ENCODE measurements at places on chromosomes 3 and 15. TPM values are rescaled to one million over a fixed set of nuclear protein-coding genes. Genes with fewer than 3 reads are reported as not detected.
A peak's percentile ranks its signal among the peaks of the same experiment; 100 is the strongest.

GRCh38 chr15:89243691-89244573 lies at the start of gene FANCI:
Gene FANCI (plus strand): TSS chr15:89243979. CDS start chr15:89247648, 3,669 bp downstream.
- H3K27ac ChIP-seq, result peak within 1 kb of the TSS; percentile 58
- H3K4me3 ChIP-seq, result peak within 1 kb of the TSS; percentile 86
- peak; percentile 97 for DNase-seq
- no peaks in the 10 kb centered on the region for H3K27me3 ChIP-seq
- no peaks in the 10 kb centered on the region for H3K36me3 ChIP-seq

- H3K4me3 ChIP-seq, result no peak overlapping the region
- H3K36me3 ChIP-seq, result no peaks in the 10 kb centered on the region
- H3K27ac ChIP-seq, result no peak overlapping the region
- no peaks in the 10 kb centered on the region for H3K4me1 ChIP-seq
- no peak for DNase-seq
These were observed 32.1 kb downstream of the KIF9 start for GRCh38 chr3:47250309-47251060.

DNA sequence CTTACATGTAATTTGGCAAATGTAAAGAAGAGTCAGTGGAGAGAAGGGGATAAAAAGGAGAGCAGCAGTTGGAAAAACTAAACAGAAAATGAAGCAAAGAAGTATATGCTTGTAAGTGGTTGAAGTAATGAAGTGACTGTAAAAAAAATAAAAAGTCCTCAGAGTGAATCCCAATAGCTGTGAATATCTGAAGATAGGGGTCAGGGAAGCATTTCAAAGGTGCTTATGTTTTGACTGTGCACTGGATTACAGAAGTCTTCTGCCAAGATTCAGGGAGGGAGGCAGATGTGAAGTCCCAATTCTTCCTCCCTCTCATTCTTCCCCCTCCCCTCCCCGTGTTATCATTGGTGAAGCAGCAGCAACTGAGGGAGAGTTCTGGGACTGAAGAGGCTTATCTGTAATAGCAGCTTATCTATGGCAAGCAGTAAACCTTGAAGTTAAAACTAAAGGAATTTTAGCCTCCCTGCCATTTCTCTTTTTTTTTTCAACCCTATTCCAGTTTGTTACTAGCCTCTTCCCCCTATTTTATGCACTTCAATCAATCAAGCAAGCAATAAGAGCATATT lies 597.9 kb downstream of the IGSF11 start:
- no peaks in the 10 kb centered on the region for H3K36me3 ChIP-seq
- H3K27me3 ChIP-seq, result no peaks in the 10 kb centered on the region
- no peak overlapping the region for H3K4me3 ChIP-seq
- H3K4me1 ChIP-seq, result no peaks in the 10 kb centered on the region
- H3K27ac ChIP-seq, result no peak overlapping the region

The PTPRG gene
- 56.8 TPM for total RNA-seq

DNA sequence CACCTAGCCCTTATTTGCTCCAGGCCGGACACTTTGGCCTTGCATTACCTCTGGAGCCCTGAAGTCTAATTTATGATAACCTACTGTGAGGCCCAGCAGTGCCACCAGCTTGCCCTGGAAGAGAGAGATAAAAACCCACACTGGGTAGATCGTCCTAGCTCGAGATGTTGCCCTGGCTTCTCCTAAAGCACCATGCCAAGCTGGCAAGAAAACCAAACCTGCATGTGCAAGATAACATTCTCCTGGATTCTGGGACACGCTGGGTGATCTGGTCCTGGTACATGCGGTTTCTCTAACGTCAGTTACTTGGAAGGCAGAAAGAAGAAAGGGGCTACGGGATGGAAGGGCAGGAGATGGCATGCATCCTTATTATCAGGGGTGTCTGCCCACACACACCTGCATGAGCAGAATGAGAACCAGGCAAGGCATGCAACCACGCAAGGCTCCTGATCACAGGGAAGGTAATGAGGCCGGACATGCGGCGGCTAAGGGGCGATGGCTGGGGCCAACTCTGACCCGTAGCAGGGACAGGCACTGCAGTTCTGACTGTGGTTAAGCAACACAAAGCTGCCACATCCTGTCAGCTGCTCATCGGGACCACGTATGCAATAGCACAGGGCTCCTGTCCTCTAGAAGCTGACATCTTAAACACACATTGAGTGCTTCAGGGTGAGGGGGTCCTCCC lies 73.0 kb downstream of the OXNAD1 start:
- DNase-seq, result no peak
- no peak overlapping the region for H3K4me3 ChIP-seq
- H3K4me1 ChIP-seq, result peaks cover 59% of the 10 kb centered on the region
- H3K27me3 ChIP-seq, result no peaks in the 10 kb centered on the region
- H3K36me3 ChIP-seq, result peaks cover 26% of the 10 kb centered on the region

The CYP1A2 gene
- total RNA-seq, result not detected

- H3K4me1 ChIP-seq, result no peaks in the 10 kb centered on the region
- DNase-seq, result no peak
- no peaks in the 10 kb centered on the region for H3K36me3 ChIP-seq
- H3K27me3 ChIP-seq, result no peaks in the 10 kb centered on the region
- H3K27ac ChIP-seq, result no peak overlapping the region
These were observed 583.2 kb downstream of the EPHA3 start for GRCh38 chr3:89690646-89691045.

GRCh38 chr15:92385096-92385495 lies 8.6 kb upstream of the ST8SIA2 start:
- H3K27me3 ChIP-seq, result no peaks in the 10 kb centered on the region
- H3K4me3 ChIP-seq, result no peak overlapping the region
- H3K27ac ChIP-seq, result no peak overlapping the region
- no peaks in the 10 kb centered on the region for H3K4me1 ChIP-seq
- H3K36me3 ChIP-seq, result no peaks in the 10 kb centered on the region

DNA sequence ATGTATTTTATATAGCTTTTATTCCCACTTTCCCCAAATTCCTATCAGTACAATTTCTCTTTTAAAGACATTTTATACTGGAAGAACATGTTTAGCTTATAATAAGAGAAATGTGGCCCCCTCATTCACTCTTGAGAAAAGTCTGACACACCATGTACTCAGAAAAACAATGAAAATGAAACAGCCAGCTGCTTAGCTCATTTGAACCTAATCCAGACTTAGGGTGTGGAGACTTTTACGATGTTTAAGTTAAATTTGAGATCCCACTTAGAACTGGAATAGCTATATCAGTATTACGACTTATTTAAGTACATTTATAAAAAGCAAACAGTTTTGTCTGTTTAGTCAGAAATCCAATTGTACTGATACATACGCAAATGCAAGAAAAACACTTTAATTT lies 252.3 kb upstream of the ARRDC4 start:
- H3K27me3 ChIP-seq, result no peaks in the 10 kb centered on the region
- H3K4me1 ChIP-seq, result no peaks in the 10 kb centered on the region
- DNase-seq, result no peak
- H3K36me3 ChIP-seq, result no peaks in the 10 kb centered on the region
- no peak overlapping the region for H3K27ac ChIP-seq
- H3K4me3 ChIP-seq, result no peak overlapping the region

DNA sequence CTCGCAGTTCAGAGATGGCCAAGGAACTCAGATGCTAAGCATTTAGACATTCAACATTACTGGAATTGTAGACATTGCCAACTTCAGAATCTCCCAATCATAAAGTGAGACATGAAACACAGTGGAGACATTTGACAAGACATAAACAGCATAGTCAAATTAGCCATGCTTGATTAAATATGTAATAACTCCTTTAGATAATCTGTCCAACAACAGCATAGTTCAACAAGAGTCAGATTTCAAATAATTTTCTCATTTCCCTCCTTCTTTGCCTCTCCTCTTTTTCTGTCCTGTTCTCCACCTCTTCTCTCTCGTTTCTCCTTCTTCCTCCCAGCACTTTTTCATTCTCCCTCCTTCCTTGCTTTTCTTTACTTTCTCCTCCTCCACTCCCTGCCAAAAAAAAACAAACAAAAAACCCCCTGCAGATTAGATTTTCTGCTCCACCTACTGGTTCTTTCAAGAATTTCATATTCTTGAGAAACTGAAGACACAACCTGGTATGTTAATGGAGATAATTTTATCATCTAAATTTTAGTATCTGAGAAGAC lies 20.2 kb downstream of the CPOX start:
- H3K4me1 ChIP-seq, result no peaks in the 10 kb centered on the region
- no peak for DNase-seq
- H3K36me3 ChIP-seq, result peaks cover 11% of the 10 kb centered on the region

GRCh38 chr15:68417897-68418296 lies 14.1 kb downstream of the ITGA11 start:
- H3K4me1 ChIP-seq, result peaks cover 3% of the 10 kb centered on the region
- DNase-seq, result peak; percentile 53

- no peak for DNase-seq
- no peak overlapping the region for H3K27ac ChIP-seq
- H3K36me3 ChIP-seq, result no peaks in the 10 kb centered on the region
- H3K4me1 ChIP-seq, result no peaks in the 10 kb centered on the region
These were observed 49.6 kb downstream of the FRMD5 start for GRCh38 chr15:44145495-44145894.

DNA sequence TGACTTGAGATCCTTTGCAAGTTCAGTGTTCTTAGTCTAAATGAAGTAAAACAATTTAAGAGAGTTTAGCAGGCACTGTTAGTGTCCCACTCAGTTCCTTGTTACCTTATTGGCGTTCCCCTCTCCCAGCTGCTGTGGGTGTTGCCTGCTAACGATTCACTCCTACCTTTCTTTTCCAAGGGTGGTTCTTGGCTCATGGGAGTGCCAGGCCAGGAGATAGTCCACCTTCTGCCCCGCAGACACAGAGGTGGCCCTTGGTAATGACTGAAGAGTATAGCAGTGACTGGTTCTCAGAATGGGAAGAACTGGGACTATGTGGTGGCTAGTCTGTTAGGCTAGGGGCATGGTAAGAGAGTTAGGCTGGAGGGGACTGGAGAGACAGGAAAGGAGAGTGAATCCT lies 240.4 kb downstream of the EDEM1 start:
- peaks cover 4% of the 10 kb centered on the region for H3K4me1 ChIP-seq
- H3K4me3 ChIP-seq, result no peak overlapping the region
- H3K27ac ChIP-seq, result no peak overlapping the region

DNA sequence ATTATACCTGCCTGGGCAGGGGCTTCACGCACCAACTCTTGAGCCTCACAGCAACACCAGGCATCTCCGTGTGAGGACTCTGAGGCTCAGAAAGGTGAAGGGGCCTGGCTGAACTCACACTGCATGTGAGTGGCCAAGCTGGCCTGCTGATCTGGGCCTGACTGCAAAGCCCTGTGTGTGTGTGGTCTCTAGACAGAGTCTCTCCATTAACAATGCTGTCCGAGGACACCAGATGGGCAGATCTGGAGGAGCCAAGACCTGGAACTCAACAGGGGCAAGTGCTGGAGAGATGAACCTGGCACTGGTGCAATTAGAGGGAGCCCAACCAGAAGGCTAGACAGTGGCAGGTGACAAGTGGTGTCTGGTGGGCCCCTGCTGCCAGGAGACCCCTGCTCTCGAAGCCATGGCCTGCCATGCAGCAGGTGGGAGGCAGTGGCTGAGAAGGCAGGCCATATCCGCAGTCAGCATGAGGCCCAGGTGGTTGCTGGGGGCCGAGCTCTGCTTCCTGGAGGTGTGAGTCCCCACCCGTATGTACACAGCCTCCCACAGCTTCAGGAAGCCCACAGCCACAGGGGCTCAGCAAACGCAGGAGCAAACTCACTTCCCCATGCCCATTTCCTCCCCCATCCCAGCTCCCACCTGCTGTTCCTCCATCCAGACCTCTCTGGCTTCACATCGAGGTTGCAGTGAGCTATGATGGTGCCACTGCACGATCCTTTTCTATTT lies 39.0 kb downstream of the CYP11A1 start:
- no peaks in the 10 kb centered on the region for H3K36me3 ChIP-seq
- DNase-seq, result no peak

DNA sequence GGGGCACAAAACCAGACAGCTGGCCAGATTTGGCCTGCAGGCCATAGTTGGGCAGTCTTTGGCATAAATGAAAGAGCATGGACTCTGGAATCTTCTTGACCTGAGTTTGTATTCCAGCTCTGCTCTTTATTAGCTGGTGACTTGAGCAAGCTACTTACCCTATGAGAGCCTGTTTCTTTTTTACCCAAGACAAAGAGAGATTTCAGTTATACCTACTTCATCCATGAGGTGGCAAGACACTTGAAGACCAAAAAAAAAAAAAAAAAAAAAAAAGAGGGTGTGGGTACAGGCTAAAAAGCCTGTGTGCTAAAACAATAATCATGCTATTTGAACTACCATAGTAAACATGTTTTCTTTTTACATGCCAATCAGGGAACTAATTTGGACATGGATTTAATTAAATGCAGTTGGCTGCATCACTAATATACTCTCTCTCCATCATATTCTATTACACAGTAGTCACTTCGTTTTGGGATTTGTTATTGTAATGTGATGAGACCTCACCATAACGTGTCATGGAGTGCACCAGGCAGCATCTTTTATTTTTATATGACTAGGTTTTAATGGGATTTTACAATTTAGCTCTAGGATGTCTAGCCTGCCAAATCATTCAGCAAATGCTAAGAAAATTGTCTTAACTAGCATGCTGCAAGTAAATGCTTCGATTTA lies 109.2 kb upstream of the FHIT start:
- no peaks in the 10 kb centered on the region for H3K27me3 ChIP-seq
- no peak overlapping the region for H3K27ac ChIP-seq
- no peak for DNase-seq
- H3K36me3 ChIP-seq, result no peaks in the 10 kb centered on the region

The DISP2 gene
- 0.42 TPM for total RNA-seq

The GPR62 gene
- total RNA-seq, result 0.19 TPM

All from esophagus muscularis mucosa (tissue), 4 donors.